NCI-H2171 (cell line): ENCODE measurements at places on chromosomes 2 and 18.

DNA sequence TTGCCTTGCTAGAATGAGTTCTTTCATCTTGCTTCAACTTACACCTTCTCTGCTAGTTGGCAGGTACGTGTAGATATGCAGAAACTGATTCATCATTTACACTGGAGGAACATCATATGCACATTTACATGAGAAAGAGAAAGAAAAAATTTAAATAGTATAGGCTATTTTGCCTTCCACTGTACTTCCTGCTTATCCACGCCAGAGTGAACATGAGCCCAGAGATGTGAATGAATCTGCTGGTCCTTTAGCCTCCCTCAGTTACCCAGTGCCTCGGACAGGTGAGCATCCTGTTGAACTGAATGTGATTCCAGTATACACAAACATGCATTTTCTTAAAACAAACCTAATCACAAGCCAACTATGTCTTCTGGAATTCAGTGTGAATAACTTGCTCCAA lies 83.6 kb downstream of the SESTD1 start:
- DNase-seq, result no peak

GRCh38 chr2:134027980-134028379 lies 225.9 kb upstream of the MGAT5 start:
- no peak for DNase-seq

DNA sequence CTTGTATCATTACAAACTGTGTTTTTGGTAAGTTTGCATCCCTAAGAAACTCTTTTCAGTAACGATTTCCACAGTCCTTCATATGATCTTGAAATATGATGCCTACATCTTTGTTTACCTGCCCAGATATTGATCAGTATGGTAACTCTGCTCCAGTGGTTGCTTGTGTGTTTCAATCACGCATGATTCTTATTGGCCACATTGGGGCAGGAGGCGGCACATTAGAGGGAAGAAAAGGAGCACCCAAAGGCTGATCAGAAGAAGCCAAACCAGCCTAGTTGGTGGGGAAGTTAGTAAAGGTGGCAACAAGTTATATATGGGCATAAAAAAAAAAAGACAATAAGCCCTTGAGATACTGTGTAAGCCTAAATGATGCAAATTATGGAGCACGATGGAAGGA lies 158.9 kb downstream of the RHBDD1 start:
- no peak for DNase-seq

GRCh38 chr18:63528863-63529492 lies 13.2 kb upstream of the SERPINB12 start:
- DNase-seq, result no peak

DNA sequence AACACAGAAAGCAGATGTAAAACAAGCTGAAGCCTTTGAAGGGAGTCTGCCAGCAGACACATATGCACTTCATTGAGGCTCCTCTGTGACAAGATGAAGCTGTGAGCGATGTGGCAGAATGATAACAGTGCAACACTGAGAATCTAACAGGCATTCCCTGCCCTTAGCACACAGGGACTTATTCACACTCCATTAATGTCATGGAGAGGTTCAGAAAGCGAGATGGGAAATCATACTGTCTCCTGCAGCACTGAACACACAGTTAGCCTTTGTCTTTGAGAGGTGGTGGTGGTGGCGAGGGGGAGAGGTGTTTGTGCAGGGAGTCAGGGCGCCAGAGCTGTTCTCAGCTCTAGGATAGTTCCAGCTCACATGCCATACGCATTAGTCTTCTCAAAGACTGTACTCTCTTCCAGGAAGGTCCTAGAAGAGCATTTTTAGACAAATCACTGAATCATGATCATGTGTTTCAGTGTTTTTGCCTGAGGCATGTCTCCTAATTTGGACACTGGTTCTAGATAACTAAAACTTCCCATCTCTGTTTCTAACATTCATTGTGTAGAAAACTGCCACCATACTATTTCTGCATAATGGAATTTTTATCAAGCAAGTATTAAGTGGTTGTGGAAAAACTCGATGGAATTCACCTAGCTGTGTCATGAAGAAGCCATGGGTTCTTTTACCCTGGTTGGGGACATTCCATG lies 93.5 kb upstream of the ITGB6 start:
- no peak for DNase-seq

- DNase-seq, result no peak
These were observed 53.2 kb upstream of the PKDCC start for GRCh38 chr2:41994661-41995060.

- DNase-seq, result no peak
These were observed 84.9 kb upstream of the ZCCHC2 start for GRCh38 chr18:62438018-62438329.

DNA sequence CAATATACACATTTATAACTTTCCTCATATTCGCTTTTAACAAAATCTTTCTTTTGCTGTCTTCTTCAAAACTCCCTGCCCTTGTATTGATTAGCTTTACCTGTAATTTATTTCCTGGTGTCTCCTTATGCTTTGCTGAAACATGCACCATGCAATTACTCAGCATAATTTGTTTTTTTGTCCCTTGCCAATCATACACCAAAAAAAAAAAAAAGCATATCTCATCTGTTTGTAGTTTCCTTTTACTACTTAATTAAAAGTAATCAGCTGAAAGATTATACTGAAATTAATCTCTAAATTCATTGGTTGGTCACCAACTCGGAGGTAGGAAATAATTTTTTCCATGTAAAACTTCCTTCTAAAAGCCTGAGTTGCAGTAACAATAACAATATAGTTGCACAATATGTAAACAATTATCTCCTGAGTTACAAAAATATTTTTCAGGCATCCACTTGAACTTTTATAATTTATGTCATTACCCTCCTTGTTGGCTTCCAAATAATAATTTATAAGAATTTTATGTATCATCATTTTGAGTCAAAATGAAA lies 53.0 kb upstream of the ROCK1 start:
- DNase-seq, result no peak

DNA sequence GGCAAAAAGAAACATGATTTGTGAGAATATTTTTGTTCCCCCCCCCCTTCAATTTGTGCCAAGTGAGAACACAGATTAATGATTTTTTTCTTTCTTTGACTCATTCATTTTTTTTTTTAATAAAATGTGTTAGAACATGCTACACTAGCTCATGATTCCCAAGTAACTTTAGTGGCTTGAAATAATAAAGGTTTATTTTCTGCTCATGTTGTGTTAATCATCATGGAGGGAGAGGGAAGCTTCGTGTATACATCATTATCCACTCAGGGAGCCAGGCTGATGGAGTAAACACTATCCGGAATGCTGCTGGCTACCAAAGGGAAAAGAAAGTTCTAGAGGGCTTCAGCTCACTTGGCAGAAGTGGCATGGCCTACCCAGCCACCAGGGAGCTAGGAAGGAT lies 40.6 kb downstream of the PHLPP1 start:
- no peak for DNase-seq

DNA sequence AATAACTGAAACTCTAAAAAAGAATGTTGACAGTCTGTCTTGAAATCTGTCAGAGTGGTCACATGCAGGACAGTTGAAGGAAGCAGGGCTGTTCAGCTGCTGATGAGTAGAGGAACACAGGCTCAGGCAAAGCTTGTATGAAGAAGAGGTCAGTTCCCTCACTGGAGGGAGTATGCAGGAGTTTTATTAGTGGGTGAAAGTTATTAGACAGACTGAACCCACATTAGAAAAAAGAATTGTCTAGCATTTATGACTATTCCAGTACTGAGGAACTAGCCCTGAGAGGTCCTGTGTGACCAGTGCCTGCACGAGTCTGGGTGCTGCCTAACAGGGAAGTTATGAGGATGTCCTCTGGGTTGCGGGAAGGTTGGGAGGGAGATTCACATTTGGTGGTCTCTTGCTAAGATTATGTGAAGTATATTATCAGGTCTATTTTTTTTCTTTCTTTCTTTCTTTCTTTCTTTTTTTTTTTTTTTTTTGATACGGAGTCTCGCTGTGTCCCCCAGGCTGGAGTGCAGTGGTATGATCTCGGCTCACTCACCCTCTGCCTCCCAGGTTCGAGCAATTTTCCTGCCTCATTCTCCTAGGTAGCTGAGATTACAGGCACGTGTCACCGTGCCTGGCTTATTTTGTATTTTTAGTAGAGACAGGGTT lies 9.6 kb downstream of the TET3 start:
- DNase-seq, result no peak

GRCh38 chr2:189927823-189928222 lies 134.7 kb downstream of the MSTN start:
- DNase-seq, result no peak

GRCh38 chr2:99562516-99562915 lies 72.7 kb upstream of the REV1 start:
- DNase-seq, result no peak

- no peak for DNase-seq
These were observed 18.4 kb downstream of the SH2D6 start for GRCh38 chr2:85436836-85437487.

DNA sequence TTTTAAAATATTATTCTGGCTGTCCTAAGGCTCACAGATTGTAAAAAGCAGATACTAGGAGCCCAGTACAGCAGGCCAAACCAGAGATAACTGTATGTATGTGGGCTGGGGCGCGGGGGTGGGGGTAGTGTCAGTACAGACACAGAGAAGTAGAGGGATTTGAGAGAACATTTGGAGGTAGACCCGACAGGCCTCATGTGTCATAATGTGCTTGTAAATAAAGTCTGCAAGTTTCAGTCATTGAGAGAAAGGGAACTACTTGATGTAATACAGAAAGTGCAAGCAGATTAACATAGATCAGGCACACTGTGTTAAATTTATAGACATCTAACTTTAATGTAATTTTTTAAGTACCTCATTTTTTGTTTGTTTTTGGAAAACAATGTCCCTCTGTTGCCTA lies 7.4 kb upstream of the POLI start:
- DNase-seq, result no peak

- no peak for DNase-seq
These were observed 8.3 kb upstream of the TGFA start for GRCh38 chr2:70561893-70562292.

DNA sequence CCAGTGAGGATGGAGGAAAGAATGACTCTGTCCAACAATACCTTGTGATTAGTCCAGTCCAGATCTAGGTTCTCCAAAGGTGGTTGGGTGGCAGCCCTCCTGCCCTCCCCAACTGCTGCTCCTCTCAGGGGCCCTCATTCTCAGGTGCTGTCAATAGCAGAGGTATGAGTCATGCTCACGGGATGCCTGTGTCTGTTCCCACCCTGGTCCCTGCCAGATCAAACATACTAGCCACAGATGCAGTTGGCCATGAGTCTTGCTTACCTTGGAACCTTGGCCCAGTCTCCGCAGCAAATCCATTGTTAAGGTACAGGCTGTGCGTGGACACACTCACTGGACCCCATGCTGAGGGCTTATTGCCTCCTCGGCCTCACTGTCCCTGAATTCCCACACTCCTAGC lies 24.9 kb upstream of the RPIA start:
- DNase-seq, result no peak
